ENCODE measurements at places on chromosomes 11 and 22.

DNA sequence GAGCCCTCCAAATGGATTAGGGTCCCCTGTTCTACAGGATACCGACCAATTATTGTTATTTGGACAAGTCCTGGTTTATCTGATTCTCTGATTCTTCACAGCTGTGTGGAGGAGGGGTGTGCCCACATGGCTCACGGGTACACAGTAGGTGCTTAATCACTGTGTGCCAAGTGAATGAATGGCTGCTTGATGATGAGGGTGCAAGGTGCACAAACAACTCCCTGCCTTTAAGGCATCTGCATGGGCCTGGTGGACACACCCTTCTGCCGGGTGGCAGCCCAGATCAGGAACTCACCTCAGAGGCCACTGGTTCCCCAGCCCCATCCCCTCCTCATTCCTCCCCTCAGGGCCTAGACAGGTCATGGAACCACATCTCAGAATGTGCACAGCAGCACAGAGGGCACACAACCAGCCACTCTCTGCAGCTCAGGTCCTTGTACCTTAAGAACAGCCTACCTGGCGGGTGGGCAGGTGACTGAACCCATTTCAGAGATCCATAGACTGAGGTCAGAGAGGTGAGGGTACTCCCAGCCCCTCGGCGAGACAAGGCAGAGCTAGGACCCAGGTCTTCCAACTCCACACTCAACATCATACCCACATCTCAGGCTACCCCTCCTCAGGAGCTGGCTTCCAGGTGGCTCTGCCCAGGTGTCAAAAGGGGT lies 50.3 kb downstream of the SHANK2 start:
- H3K27me3 ChIP-seq: no peaks in the 10 kb centered on the region
- H3K4me3 ChIP-seq: no peak overlapping the region
- H3K36me3 ChIP-seq: no peaks in the 10 kb centered on the region

GRCh38 chr11:82814379-82814778 lies 80.7 kb upstream of the FAM181B start:
- H3K36me3 ChIP-seq: no peaks in the 10 kb centered on the region
- H3K4me1 ChIP-seq: peaks cover 12% of the 10 kb centered on the region
- no peaks in the 10 kb centered on the region for H3K27me3 ChIP-seq

DNA sequence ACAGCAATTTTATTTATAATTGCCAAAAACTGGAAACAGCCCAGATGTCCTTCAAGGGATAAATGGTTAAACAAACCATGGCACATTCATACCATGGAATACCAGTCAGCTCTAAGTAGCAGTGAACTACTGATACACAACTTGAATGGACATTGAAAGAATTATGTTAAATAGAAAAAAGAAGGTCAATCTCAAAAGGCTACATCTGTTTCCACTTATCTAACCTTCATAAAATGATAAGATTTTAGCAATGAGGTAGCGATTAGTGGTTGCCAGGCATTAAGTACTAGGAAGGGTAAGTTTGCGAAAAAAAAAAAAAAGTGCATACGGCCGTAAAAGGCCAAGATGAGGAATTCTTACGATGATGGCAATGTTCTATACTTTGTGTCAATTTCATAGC lies 738.7 kb upstream of the ANO3 start:
- DNase-seq: no peak
- H3K27me3 ChIP-seq: no peaks in the 10 kb centered on the region
- H3K27ac ChIP-seq: no peak overlapping the region
- no peaks in the 10 kb centered on the region for H3K36me3 ChIP-seq

- no peaks in the 10 kb centered on the region for H3K36me3 ChIP-seq
- no peak for DNase-seq
- no peaks in the 10 kb centered on the region for H3K27me3 ChIP-seq
- H3K4me1 ChIP-seq: peaks cover 52% of the 10 kb centered on the region
- H3K4me3 ChIP-seq: no peak overlapping the region
Observed at GRCh38 chr11:46293641-46294103, 16.2 kb downstream of the CREB3L1 start.

- no peak overlapping the region for H3K27ac ChIP-seq
- H3K36me3 ChIP-seq: no peaks in the 10 kb centered on the region
- H3K27me3 ChIP-seq: no peaks in the 10 kb centered on the region
Observed at GRCh38 chr11:13635804-13636203, 32.7 kb upstream of the FAR1 start.

- no peak overlapping the region for H3K4me3 ChIP-seq
- no peaks in the 10 kb centered on the region for H3K36me3 ChIP-seq
- H3K27ac ChIP-seq: no peak overlapping the region
- peaks cover 21% of the 10 kb centered on the region for H3K4me1 ChIP-seq
- DNase-seq: no peak
- no peaks in the 10 kb centered on the region for H3K27me3 ChIP-seq
Observed at GRCh38 chr11:48034926-48035871, 54.8 kb downstream of the PTPRJ start.

DNA sequence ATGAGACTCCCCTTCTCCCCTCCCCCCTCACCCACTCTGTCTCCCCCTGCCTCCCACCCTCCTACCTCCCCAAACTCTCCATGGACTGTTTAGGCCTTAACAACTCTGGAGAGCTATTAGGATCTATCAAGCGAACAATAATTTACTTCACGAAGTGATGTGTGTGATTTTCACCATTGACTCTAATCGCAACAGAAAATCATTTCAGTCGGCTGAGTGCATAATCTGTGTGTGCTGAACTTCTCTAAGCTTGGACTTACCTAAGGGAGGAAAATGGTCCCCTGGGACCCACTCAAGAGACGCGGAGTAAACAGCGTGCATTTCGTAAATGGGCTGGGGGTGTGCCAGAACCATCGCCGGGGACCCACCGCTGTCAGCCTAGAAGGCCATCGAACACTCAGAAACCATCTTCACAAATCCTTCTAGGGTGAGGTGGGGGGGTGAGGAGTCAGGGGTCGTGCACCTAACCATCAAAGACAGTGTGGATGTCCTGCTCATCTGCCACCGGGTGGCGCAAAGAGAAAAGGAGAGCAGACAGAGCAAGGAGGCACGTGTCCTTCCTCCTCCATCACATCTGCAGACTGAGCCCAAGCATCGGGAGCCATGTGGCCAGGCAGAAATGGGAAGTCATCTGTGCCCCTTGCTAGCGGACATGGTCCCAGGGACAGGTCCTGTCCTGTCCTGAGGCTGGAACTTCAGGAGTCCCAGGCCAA lies 62.1 kb upstream of the NUP50 start:
- DNase-seq: peak; percentile 91
- no peaks in the 10 kb centered on the region for H3K4me1 ChIP-seq
- H3K27ac ChIP-seq: no peak overlapping the region

- no peaks in the 10 kb centered on the region for H3K4me1 ChIP-seq
- no peak for DNase-seq
- H3K27me3 ChIP-seq: no peaks in the 10 kb centered on the region
- no peaks in the 10 kb centered on the region for H3K36me3 ChIP-seq
- no peak overlapping the region for H3K27ac ChIP-seq
Observed at GRCh38 chr11:56923116-56923515, 65.6 kb upstream of the OR5AK2 start.

DNA sequence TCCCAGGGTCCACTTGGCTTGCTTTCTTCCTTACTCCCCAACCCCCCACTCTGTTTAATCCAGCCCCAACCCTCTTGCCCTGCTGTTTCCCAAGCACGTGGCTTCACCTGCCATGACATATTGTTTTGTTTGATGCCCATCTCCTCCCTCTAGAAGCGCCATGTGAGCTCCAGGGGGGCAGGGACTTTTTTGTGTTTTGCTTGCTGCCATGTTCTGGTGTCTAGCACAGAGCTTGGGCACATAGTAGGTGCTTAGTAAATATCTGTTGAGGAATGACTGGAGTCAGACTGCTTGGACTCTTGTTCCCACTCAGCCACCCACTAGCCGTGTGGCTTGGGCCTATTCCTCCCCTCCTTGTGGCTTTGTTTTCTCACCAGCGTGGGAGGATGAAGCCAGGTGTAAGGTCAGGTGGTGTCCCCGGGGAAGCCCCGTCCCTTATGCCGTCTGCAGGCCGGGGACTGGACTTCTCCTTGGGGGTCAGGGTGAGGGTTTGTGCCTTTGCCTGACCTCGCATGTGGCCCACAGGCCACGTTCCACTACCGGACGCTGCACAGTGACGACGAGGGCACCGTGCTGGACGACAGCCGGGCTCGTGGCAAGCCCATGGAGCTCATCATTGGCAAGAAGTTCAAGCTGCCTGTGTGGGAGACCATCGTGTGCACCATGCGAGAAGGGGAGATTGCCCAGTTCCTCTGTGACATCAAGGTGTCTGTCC lies 3.8 kb downstream of the AIP start:
- no peak for DNase-seq
- H3K27me3 ChIP-seq: peaks cover 8% of the 10 kb centered on the region
- H3K36me3 ChIP-seq: no peaks in the 10 kb centered on the region

DNA sequence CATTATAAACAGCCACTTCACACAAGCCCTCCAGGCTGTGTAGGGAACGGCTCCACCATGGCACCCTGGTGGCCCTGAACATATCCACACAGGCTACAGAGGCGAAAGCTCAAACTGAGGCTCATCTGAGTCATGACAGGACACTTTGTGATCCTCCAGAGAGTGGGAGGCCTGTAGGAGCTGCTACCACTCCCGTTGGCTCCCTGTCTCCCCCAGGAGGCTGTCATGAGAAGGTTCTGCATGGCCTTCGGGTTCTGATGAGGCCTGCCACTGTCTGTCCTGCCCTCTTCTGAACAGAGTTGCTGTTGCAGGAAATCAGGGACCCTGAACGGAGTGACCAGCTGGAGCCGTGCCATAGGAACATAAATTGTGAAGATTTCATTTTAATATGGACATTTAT lies 23.8 kb upstream of the ALDH3B2 start:
- H3K27me3 ChIP-seq: no peaks in the 10 kb centered on the region
- peak; percentile 54 for DNase-seq
- 0 out of 2 replicates have a peak, but pooled peaks cover 3% of the 10 kb centered on the region for H3K4me1 ChIP-seq
- H3K4me3 ChIP-seq: no peak overlapping the region
- H3K27ac ChIP-seq: no peak overlapping the region
- no peaks in the 10 kb centered on the region for H3K36me3 ChIP-seq

DNA sequence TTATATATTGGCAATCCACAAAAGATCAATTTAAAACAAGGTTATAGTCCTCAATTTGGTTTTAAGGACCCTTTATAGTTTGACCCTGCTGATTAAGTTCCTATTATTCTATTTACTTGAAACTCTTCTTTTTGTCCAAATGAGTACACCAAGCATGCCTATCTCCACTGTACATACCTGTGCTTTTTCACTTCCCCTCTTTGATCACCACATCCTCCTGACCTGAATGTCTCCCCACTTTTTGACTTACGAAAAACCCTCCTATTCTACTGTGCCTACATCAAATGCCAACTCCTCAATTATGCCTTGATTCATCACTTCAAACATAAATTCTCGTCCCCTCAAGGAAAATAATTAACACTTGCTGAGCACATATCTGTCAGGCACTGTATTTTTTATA lies 113.5 kb downstream of the SOX6 start:
- peaks cover 5% of the 10 kb centered on the region for H3K36me3 ChIP-seq
- no peak for DNase-seq
- H3K27me3 ChIP-seq: no peaks in the 10 kb centered on the region
- no peak overlapping the region for H3K27ac ChIP-seq
- no peak overlapping the region for H3K4me3 ChIP-seq

GRCh38 chr11:15157181-15157580 lies 42.5 kb downstream of the INSC start:
- DNase-seq: no peak
- H3K36me3 ChIP-seq: no peaks in the 10 kb centered on the region
- no peaks in the 10 kb centered on the region for H3K4me1 ChIP-seq
- no peak overlapping the region for H3K27ac ChIP-seq

DNA sequence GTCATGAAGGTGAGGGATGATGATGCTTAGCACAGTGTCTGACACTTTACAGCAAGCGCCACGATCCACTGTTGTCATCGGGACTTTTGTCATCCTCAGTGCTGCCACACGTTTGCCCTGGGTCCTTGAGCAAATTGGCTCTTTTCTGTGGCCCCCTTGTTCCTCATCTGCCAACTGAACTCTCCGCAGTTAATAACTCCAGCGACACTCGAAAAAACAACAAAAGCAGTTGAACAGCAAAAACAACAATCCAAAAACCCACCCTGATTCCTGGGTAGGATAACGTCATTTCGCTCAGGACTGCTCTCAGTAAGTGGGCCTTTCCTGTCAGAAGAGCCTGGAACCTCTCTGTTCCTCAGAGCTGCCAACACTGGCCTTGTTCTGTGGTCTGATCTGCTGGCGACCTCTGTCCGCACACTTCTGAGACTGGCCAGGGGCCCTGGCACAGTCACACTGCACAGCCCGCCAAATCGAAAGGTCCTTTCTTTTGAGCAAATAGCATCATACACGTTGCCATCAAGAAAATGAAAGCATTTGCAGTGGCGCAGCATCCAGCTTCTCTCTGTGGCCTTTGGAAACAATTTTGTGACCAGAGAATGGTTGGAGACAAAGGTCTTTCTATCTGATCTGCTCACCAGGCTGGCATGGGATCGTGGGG lies 79.9 kb upstream of the SYT13 start:
- no peaks in the 10 kb centered on the region for H3K27me3 ChIP-seq
- no peaks in the 10 kb centered on the region for H3K4me1 ChIP-seq
- DNase-seq: no peak
- no peaks in the 10 kb centered on the region for H3K36me3 ChIP-seq
- H3K4me3 ChIP-seq: no peak overlapping the region

DNA sequence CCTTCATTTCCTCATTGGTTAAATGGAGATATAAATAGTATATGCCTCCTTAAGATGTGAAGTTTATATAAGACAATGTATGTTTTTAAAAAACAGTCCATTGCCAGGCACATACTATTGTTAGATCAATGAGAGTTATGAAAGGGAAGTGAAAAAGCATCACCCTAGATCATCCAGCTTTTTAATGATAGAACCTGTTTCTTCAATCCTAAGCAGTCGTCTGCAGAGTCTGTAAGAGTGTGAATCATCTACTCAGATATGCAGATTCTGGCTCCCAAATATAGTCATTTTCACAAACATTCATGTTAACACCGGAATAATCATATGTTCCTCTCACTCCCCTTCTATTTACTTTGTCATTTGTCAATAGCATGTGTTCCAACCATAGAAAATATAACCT lies 65.3 kb upstream of the SLN start:
- DNase-seq: no peak
- no peaks in the 10 kb centered on the region for H3K4me1 ChIP-seq
- H3K27ac ChIP-seq: no peak overlapping the region
- H3K27me3 ChIP-seq: no peaks in the 10 kb centered on the region

- no peak for DNase-seq
- H3K4me3 ChIP-seq: no peak overlapping the region
- no peak overlapping the region for H3K27ac ChIP-seq
- H3K27me3 ChIP-seq: no peaks in the 10 kb centered on the region
Observed at GRCh38 chr11:13329670-13330356, 52.2 kb downstream of the BMAL1 start.

- no peaks in the 10 kb centered on the region for H3K4me1 ChIP-seq
- DNase-seq: peak; percentile 3
- H3K36me3 ChIP-seq: no peaks in the 10 kb centered on the region
- H3K4me3 ChIP-seq: no peak overlapping the region
Observed at GRCh38 chr11:59898046-59898445, 19.5 kb downstream of the OOSP3 start.
